Stimulated activated CD4-positive, alpha-beta T cell treated with anti-CD3 and anti-CD28 coated beads, Interleukin-15, amount 100 ng/mL, for 48 hours (primary cell): ENCODE measurements at places on chromosomes 13 and 19.

DNA sequence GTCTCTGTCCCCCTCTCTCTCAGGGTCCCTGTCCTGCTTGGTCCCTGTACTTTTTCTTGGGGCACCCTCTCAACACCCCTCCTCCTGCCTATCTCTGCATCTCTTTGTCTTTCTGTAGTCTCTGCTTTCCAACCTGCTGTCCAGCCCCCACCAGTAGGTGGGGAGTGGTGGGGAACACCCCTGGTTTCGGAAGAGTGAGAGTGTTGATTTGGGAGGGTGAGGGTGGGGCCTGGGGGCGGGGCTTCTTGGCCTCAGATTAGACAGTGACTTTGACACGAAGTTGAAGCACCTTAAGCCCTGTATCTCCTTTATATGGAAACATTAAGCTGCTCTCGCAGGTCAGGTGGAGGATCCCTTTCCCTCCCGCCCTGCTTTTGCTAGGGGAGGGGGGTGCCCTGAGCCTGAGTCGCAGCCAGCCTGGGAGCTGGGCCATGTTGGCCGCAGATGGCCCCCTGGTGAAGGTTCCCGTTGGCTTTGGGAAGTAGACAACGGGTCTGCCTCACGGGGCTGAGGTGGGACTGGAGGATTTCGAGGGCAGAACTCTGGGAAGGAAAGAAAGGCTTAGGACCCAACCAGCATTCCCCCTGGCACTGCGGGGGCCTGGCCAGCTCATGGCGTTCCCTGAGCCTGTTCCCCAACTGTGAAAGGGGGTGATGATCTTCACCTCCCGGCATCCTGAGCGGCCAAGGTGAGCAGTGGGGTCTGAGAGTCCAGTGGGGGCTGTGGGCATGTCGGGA lies at the start of gene KCNJ14:
TSS of gene KCNJ14 (plus strand) at position 404 of the 737 bp plus-strand sequence. CDS start 6,151 bp downstream, outside the sequence.
- DNase-seq = no peak

DNA sequence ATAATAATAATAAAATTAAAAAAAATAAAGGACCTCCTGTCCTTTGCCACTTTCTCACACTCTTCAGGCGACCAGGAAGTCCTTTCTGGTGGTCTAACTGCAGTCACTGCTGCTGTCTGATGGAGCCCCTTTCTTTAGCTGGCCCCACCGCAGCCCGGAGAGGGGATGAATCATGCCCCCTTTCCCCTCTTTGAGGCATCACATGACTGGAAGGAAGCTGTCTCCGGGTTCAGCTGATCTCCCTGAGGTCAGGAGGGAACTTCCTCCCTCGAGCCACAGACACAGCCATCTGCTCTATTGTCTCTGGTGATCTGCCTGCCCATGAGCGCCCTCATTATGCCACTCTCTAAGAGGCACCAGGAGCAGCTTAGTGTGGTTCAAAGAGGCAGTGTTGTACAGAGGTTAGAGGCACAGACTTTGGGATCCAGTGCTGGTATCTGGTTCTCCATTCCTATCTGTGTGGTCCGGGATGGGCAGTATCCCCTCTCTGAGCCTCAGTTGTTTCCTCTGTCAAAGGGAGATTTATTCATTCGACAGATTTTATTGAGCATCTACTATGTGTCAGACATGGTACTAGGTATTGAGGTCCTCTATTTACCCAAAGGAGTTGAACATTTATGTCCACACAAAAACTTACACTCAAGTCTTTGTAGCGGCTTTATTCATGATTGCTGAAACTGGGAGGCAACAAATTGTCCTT lies 30.0 kb downstream of the VAV1 start:
- DNase-seq = peak; percentile 67

- DNase-seq = no peak
These were observed 61.9 kb downstream of the KDM4B start for GRCh38 chr19:5030822-5031221.

- DNase-seq = no peak
These were observed 10.1 kb upstream of the CD22 start for GRCh38 chr19:35318679-35319448.

DNA sequence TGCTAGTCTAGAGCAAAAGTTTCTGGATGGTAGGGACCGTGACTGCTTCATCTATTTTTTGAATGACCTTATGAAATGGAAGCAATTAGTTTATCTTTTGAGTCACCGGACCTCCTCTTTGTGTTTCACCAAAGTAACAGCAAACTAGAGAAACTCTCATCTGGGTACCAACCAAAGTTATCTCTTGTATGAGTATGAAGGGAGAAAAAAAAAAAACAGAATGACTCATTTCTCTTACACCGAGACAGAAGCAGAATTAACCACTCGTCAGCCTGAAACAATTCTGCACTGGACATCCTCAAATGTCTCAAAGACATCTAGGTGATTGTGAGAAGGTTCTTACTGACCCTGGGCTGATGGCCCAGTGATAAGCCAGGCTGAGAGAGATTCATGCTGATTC lies 18.3 kb downstream of the ZNF100 start:
- DNase-seq = no peak
